ENCODE measurements at places on chromosomes 4 and X.

DNA sequence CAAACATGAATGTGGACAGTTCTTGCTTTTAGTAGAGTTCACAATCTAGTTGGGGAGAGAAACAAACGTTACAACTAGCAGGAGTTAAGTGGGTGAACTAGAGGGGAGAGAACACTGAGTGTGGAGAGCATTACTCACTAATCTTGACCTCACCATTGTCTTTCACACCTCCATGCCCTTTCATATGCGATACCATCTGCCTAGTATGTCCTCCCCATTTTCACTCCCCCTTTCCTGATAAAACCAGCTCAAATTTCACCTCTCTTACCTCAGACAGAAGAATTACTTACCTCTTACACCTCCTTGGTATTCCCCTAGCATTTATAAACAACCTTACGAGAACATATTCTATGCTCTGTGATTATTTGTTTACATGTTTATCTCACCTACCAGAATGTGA lies 53.6 kb downstream of the LAS1L start:
- no peak overlapping the region for H3K4me3 ChIP-seq
- DNase-seq = no peak
- H3K4me1 ChIP-seq = no peaks in the 10 kb centered on the region
- no peak overlapping the region for H3K27ac ChIP-seq

GRCh38 chr4:164012396-164013027 lies 518.0 kb downstream of the TMA16 start:
- H3K27ac ChIP-seq = no peak overlapping the region
- no peak overlapping the region for H3K4me3 ChIP-seq
- no peaks in the 10 kb centered on the region for H3K36me3 ChIP-seq

DNA sequence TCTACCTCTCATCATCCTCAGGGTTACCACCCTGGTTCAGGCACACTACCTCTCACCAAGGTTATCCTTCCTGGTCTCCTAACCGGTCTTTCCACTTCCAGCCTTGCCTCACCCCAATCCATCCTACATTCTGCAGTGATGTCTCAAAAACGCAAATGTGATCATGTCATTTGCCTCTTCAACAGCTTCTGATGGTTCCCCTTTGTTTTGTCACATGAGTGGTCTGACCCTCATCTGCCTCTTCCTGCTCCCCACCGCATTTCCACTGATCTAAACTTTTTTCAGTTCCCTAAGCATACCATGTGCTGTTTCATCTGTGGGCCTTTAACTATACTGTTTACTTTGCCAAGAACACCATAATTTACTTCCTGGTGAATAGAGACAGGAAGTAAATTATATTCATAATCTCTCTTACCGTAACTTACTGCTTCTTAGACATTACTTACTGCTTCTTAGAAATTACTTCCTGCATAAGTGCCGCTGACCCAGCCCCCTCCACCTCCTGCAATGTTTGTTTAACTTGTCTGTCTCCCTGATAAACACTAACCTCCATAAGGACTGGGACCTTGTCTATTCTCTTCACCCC lies 27.1 kb upstream of the NSUN7 start:
- no peak overlapping the region for H3K4me3 ChIP-seq
- H3K27me3 ChIP-seq = no peaks in the 10 kb centered on the region
- H3K36me3 ChIP-seq = no peaks in the 10 kb centered on the region
- H3K27ac ChIP-seq = peak overlapping the region; percentile 43

- no peak overlapping the region for H3K27ac ChIP-seq
- H3K36me3 ChIP-seq = no peaks in the 10 kb centered on the region
- no peak overlapping the region for H3K4me3 ChIP-seq
- H3K27me3 ChIP-seq = no peaks in the 10 kb centered on the region
- H3K4me1 ChIP-seq = no peaks in the 10 kb centered on the region
Measured at GRCh38 chr4:111204797-111205196, 581.9 kb upstream of the PITX2 start.

- no peak overlapping the region for H3K27ac ChIP-seq
- no peak for DNase-seq
- H3K27me3 ChIP-seq = no peaks in the 10 kb centered on the region
- no peaks in the 10 kb centered on the region for H3K36me3 ChIP-seq
- H3K4me1 ChIP-seq = no peaks in the 10 kb centered on the region
Measured at GRCh38 chr4:3405176-3405575, 36.6 kb upstream of the HGFAC start.

DNA sequence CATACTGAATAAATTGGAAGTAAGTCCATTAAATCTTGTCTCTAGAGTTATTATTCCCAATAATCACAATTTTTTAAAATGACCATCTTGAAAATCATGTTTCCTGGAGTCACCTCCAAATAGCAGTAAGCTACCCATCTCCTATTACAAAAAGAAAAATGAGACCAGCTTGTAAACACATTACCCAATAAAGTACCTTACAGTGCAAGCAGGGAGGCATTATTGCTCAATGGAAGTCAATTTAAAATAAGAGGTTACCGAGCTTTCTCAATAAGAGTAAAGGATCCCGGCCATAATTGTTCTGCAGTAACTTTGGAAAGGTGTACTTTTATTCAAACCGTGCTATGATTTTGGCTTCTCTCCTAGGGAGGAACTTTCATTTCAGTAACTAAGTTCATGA lies 78.0 kb downstream of the DMD start:
- DNase-seq = no peak
- H3K36me3 ChIP-seq = no peaks in the 10 kb centered on the region
- H3K27ac ChIP-seq = no peak overlapping the region
- no peaks in the 10 kb centered on the region for H3K27me3 ChIP-seq
- H3K4me1 ChIP-seq = no peaks in the 10 kb centered on the region

GRCh38 chr4:85548841-85549240 lies 73.9 kb downstream of the ARHGAP24 start:
- no peak overlapping the region for H3K27ac ChIP-seq
- H3K27me3 ChIP-seq = no peaks in the 10 kb centered on the region
- no peak overlapping the region for H3K4me3 ChIP-seq

GRCh38 chr4:659851-660250 lies 14.2 kb downstream of the ATP5ME start:
- no peak for DNase-seq
- no peaks in the 10 kb centered on the region for H3K27me3 ChIP-seq
- no peaks in the 10 kb centered on the region for H3K4me1 ChIP-seq

- H3K4me1 ChIP-seq = no peaks in the 10 kb centered on the region
- H3K36me3 ChIP-seq = no peaks in the 10 kb centered on the region
- H3K27me3 ChIP-seq = no peaks in the 10 kb centered on the region
- no peak overlapping the region for H3K27ac ChIP-seq
- H3K4me3 ChIP-seq = no peak overlapping the region
Measured at GRCh38 chr4:176400816-176401461, 81.2 kb downstream of the SPCS3 start.

DNA sequence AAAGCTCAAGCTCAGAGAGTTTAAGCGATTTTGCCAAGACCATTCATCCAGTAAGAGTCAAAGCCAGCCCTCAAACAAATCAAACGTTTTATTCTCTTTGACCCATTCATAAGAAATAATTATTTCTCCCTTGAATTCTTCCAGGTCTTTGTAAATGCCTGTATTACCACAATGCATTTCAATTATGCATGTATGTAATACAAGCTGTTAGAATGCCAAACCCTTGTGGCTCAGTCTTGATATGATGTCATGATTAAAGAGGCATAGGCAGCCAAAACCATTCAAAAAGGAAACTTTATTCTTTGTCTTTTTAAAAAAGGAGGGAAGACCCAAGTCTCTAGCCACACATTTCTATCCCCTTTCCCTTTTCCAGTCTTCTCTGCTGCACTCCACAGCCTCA lies 56.5 kb upstream of the PGM2 start:
- no peaks in the 10 kb centered on the region for H3K36me3 ChIP-seq
- H3K27ac ChIP-seq = no peak overlapping the region
- no peak for DNase-seq
- H3K4me1 ChIP-seq = no peaks in the 10 kb centered on the region

DNA sequence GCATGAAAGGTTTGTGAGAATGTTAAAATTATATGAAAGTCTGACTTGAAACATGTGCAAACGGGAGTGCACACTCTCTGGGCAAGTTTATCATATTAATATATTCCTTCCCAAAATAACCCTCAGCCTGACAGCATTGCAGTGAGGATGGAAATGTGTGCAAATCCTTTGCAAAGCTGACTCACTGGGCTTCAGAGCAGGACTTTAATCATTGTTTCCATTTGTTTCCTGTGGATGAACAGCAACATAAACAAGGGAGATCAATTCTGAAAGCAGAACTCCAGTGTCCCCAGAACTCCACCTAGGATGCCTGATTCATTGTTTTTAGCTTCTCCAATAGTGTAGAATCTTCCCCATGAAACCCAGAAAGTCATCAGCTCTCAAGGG lies 32.9 kb downstream of the SLC2A9 start:
- peak overlapping the region; percentile 5 for H3K4me3 ChIP-seq
- no peaks in the 10 kb centered on the region for H3K36me3 ChIP-seq
- no peak for DNase-seq

GRCh38 chr4:60857130-60857753 lies 342.9 kb upstream of the ADGRL3 start:
- no peak overlapping the region for H3K4me3 ChIP-seq
- no peaks in the 10 kb centered on the region for H3K4me1 ChIP-seq
- H3K36me3 ChIP-seq = no peaks in the 10 kb centered on the region
- no peaks in the 10 kb centered on the region for H3K27me3 ChIP-seq

DNA sequence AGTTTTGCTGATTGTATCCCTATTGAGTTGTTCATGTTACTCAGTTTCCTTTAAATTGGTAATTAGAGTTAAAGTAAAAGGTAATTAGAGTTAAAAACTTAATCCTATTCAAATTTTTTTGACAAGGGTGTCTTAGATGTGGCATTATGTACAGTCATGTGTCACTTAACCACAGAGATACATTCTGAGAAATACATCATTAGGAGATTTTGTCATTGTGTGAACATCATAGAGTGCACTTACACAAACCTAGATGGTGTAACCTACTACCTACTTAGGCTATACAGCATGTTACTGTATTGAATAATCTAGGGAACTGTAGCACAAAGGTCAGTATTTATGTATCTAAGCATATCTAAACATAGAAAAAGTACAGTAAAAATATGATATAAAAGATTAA lies 39.2 kb downstream of the BEX3 start:
- no peaks in the 10 kb centered on the region for H3K36me3 ChIP-seq
- H3K4me3 ChIP-seq = no peak overlapping the region
- no peak for DNase-seq
- no peak overlapping the region for H3K27ac ChIP-seq

DNA sequence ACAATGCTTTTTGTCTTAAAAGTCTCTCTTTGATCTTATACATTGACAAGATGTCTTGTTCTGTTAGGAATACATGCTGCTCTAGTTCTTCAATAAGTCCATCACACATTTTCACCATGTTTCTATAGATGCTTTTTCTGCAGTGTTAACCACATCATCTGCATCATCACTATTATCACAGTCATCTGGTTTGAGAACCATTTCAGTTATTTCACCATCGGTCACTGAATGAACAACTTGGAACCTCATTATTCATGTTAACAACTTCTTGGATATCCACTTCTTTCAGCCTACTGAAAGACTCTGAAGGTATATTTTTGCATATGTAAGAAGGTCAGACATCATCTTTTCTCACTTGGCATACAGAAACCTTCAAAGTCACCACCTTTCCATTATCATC lies 975.2 kb downstream of the STIM2 start:
- H3K4me1 ChIP-seq = no peaks in the 10 kb centered on the region
- H3K27ac ChIP-seq = no peak overlapping the region
- no peaks in the 10 kb centered on the region for H3K27me3 ChIP-seq
- H3K4me3 ChIP-seq = no peak overlapping the region
- DNase-seq = no peak

DNA sequence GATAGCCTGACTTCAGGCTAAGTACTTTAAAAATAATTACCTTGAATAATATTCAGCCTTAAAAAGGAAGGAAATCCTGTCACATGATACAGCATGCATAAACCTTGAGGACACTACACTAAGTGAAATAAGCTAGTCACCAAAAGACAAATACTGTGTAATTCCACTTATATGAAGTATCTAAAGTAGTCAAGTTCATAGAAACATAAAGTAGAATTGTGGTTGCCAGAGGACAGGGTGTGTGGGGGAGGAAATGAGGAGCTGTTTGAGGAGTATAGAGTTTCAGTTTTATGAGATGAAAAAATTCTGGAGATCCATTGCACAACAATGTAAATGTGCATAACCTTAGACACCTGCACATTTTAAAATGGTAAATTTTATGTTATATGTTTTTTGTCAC lies 5.6 kb upstream of the STPG2 start:
- H3K36me3 ChIP-seq = no peaks in the 10 kb centered on the region
- no peak for DNase-seq
- no peaks in the 10 kb centered on the region for H3K4me1 ChIP-seq
- H3K27me3 ChIP-seq = no peaks in the 10 kb centered on the region
- H3K4me3 ChIP-seq = no peak overlapping the region

GRCh38 chr4:74904509-74905065 lies 28.3 kb upstream of the PARM1 start:
- H3K27ac ChIP-seq = no peak overlapping the region
- H3K4me3 ChIP-seq = no peak overlapping the region
- H3K4me1 ChIP-seq = no peaks in the 10 kb centered on the region
- H3K27me3 ChIP-seq = no peaks in the 10 kb centered on the region
- no peak for DNase-seq
- H3K36me3 ChIP-seq = no peaks in the 10 kb centered on the region

DNA sequence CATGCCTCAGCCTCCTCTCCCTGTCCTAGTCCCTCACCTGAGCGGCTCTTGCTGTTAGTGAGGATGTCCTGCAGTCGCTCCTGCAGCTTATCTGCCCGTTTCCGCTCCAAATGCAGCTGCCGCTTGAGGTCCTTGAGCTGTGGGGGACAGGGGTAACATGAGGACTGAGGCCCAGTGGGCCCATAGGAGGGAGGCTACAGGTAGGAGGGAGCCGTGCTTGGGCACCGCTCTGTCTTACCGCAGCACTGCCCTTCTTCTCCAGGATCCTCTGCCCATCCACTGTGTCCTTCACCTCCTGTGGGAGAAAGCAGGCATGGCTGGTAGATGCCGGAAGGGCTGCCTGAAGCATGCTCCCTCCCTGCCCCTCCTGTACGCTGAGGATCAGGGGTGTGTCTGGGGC lies 9.5 kb upstream of the KCND1 start:
- no peak for DNase-seq
- H3K36me3 ChIP-seq = peaks cover 5% of the 10 kb centered on the region
- no peak overlapping the region for H3K27ac ChIP-seq
- no peaks in the 10 kb centered on the region for H3K4me1 ChIP-seq
- no peaks in the 10 kb centered on the region for H3K27me3 ChIP-seq

- no peaks in the 10 kb centered on the region for H3K27me3 ChIP-seq
- no peak overlapping the region for H3K4me3 ChIP-seq
- no peaks in the 10 kb centered on the region for H3K4me1 ChIP-seq
- H3K27ac ChIP-seq = no peak overlapping the region
- DNase-seq = no peak
Measured at GRCh38 chrX:69153060-69153730, 12.1 kb downstream of the PJA1 start.

DNA sequence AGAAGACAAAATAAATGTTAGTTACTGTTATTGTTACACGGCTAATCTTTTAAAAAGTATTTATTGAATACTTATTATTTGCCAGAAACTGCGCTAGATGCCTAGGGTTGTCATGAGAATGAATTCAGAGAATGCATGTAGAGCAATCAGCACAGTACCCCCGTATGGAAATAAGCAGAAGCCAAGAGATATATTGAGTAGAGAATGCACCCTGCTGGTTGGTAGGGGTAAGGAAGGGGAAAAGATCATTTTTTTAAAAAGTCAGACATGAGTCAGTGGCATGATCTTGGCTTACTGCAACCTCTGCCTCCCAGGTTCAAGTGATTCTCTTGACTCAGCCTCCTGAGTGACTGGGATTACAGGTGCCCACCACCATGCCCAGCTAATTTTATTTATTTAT lies 13.1 kb upstream of the DRP2 start:
- H3K27me3 ChIP-seq = no peaks in the 10 kb centered on the region
- no peak for DNase-seq
- no peaks in the 10 kb centered on the region for H3K36me3 ChIP-seq
- H3K27ac ChIP-seq = no peak overlapping the region
- no peak overlapping the region for H3K4me3 ChIP-seq
